ENCODE measurements at places on chromosomes 4 and X. TPM values are rescaled to one million over a fixed set of nuclear protein-coding genes. Genes with fewer than 3 reads are reported as not detected.

DNA sequence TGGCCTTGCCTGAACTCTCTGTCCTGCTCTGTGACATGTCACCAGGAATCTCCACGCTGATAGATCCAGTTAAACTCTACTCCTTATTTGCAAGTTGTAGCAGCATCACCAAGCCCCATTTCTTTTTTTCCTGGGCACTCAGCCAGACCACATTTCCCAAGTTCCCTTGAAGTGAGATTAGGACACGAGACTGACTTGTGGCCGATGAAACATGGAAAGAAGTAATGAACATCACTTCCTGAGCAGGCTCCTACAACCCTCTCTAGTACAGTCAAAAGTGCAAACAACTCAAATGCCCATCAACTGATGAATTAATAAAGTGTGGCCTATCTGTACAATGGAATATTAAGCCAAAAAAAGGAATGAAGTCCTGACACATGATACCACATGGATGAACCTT, 74.6 kb downstream of the MAP3K15 start:
- DNase-seq, result no peak

- DNase-seq, result no peak
Observed at GRCh38 chrX:46770817-46771163, 11.9 kb upstream of the SLC9A7 start.

DNA sequence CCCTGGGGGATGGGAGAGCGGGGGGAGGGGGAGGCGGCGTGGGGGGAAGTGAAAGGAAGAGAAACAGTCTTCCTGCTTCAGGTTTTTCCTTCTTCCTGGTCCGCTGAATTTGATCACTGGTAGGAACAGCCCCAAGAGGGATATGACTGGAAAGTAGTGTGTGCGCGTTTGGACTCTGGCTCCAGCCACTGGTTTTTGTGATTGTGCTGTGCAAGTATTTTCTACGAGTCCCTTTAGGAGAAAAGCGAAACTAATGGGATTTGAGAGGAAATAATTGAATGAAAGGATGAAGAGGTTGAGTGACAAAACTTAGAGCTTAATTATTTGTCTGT, 836 bp downstream of the PRRG1 start:
- no peak for DNase-seq

USP27X gene
- 17.2 TPM for total RNA-seq

SPP1 gene
- 30.3 TPM for total RNA-seq

Data from mesothelial cell of epicardium (in vitro differentiated cells).